ENCODE measurements at places on chromosomes 6 and 20. TPM values are rescaled to one million over a fixed set of nuclear protein-coding genes. Genes with fewer than 3 reads are reported as not detected.
A peak's percentile ranks its signal among the peaks of the same experiment; 100 is the strongest.

The ENPP4 gene
- 2.9 TPM for total RNA-seq

The ASCC3 gene
- total RNA-seq, result 63.8 TPM

The BFSP1 gene
- total RNA-seq, result 8.6 TPM

The BEND3 gene
- 72.1 TPM for total RNA-seq

The SLC16A10 gene
- 9.3 TPM for total RNA-seq

The EBF4 gene
- total RNA-seq, result 4.3 TPM

The ZNF334 gene
- total RNA-seq, result 17.2 TPM

The TP53TG5 gene
- not detected for total RNA-seq

DNA sequence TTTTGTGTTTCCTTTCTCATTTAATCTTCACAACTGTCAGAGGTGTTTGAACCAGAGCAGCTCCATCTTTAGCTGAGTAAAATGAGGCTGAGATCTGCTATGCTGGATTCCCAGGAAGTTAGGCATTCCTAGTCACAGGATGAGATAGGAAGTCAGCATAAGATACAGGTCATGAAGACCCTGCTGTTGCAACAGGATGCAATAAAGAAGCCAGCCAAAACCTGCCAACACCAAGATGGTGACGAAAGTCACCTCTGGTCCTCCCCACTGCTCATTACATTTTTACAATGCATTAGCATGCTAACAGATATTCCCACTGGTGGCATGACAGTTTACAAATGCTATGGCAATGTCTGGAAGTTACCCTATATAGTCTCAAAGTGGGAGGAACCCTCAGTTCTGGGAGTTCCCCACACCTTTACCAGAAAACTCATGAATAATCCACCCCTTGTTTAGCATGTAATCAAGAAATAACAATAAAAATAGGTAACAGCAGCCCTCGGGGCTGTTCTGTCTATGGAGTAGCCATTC lies 262.2 kb upstream of the FERMT1 start:
- H3K4me3 ChIP-seq, result no peak overlapping the region
- no peaks in the 10 kb centered on the region for H3K27me3 ChIP-seq
- H3K27ac ChIP-seq, result no peak overlapping the region

DNA sequence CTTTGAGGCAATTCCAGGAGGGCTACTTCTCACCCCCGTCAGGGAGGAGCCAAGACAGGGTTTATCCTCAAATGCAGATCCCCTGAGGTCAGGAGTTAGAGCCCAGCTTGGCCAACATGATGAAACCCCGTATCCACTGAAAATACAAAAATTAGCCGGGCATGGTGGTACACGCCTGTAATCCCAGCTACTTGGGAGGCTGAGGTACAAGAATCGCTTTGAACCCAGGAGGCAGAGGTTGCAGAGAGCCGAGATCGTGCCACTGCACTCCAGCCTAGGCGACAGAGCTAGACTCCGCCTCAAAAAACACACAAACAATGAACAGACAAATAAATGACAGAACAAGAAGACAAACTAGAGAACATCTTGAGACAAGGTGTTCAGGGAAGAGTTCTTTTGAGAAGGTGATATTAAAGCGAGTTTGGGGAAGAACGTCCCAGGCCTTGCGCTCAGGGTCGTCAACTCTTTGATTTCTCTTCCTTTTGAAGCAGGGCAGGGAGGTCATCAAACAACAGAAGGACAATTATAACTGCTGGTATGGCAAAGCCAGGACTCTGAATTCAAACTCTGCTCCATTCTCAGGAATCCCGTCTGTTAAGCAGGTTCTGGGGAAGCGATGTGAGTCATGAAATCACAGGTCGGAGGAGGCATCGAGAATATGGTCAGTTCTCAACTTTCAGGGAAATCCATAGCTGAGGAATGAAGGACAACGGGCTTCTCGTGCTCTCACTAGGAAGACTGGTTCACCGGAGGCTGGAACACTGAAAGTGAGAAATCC lies 1.4 kb upstream of the RALY start:
- H3K27me3 ChIP-seq, result no peaks in the 10 kb centered on the region
- no peak for DNase-seq
- peak overlapping the region; percentile 24 for H3K27ac ChIP-seq
- peaks cover 2% of the 10 kb centered on the region for H3K36me3 ChIP-seq

DNA sequence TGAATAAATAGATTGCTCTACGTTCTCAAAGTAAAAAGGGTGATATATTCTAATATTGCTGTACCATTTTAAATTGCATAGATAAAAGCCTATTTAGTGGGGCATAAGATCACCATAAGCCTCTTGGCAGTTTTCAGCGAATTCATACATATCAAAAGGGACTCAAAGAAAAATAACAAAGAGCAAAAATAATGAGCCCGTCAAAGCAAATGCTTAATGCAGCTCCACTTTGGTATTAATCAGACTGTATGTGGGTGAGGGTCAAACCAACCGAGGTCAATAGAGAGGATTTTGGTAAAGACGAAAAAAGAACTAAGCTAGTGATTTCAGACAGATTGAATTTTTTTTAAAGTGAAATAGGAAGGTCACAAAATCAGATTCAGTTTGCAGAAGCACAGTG lies 598.8 kb downstream of the GRIK2 start:
- no peaks in the 10 kb centered on the region for H3K36me3 ChIP-seq
- DNase-seq, result no peak
- H3K27me3 ChIP-seq, result no peaks in the 10 kb centered on the region
- no peak overlapping the region for H3K4me3 ChIP-seq
- H3K27ac ChIP-seq, result no peak overlapping the region

GRCh38 chr6:156953479-156954146 lies 176.4 kb downstream of the ARID1B start:
- no peaks in the 10 kb centered on the region for H3K36me3 ChIP-seq
- peaks cover 15% of the 10 kb centered on the region for H3K4me1 ChIP-seq
- no peak for DNase-seq
- H3K4me3 ChIP-seq, result no peak overlapping the region
- H3K27me3 ChIP-seq, result no peaks in the 10 kb centered on the region

- no peaks in the 10 kb centered on the region for H3K27me3 ChIP-seq
- H3K36me3 ChIP-seq, result no peaks in the 10 kb centered on the region
- no peak overlapping the region for H3K4me3 ChIP-seq
- no peak for DNase-seq
These were observed 23.2 kb upstream of the ELOVL2 start for GRCh38 chr6:11067348-11067747.

DNA sequence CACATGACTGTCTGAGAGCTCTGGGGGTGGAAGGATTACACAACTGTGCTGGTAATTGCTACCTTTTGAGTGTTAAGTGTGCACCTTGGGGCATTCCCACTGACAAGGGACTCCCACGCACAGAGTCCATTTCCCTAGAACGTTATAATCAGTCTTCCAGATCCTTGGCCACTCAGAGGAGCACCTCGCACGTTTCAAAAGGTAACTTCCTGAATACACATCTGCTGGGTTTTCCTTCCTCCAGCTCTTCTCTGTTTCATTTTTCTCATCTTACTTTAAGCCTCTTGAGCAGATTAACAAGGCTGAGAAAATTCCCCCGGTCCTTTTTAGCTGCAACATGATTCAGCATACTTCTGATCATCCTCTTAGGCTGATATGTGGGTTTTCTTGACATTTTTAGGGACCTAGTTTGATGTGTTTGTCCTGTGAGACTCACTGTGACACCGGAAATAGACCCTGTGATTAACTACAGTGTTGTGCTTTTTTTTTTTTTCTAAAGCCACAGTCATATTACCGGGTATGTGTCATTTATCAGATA lies 98.4 kb upstream of the DUSP22 start:
- no peaks in the 10 kb centered on the region for H3K4me1 ChIP-seq
- no peak for DNase-seq
- H3K27me3 ChIP-seq, result no peaks in the 10 kb centered on the region
- no peaks in the 10 kb centered on the region for H3K36me3 ChIP-seq
- no peak overlapping the region for H3K27ac ChIP-seq
- H3K4me3 ChIP-seq, result no peak overlapping the region

DNA sequence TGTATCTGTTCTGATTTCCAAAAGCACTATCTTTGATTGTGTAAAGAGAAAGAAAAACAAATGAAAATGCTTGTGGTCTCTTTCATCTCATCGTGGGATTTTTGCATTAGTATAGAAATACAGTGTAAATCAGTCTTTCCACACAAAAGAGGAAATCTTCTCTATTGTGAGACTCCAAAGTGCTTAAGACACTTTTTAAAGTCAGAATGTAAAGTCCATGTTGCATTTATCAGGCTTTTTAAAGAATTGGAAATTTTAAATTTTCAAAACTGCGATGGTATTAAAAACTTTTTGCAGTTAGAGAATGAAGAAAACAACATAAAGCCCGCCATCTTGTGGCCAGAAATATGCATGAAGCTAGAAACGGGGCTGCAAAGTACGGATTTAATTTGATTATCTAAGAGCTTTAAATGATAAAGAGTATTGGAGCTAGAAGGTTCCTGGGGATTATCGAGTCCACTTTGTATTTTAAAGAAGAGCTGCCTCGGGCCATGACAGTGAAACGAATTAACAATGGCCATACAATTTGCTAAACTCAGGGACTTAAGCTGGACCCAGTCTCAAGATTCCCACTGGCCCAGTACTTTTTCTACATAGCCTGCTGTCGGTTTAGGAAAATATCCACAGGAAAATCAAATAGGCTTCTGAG lies 339.6 kb downstream of the ARHGAP18 start:
- H3K27me3 ChIP-seq, result no peaks in the 10 kb centered on the region
- H3K36me3 ChIP-seq, result no peaks in the 10 kb centered on the region
- no peak overlapping the region for H3K27ac ChIP-seq
- DNase-seq, result peak; percentile 30
- H3K4me1 ChIP-seq, result no peaks in the 10 kb centered on the region
- H3K4me3 ChIP-seq, result no peak overlapping the region

DNA sequence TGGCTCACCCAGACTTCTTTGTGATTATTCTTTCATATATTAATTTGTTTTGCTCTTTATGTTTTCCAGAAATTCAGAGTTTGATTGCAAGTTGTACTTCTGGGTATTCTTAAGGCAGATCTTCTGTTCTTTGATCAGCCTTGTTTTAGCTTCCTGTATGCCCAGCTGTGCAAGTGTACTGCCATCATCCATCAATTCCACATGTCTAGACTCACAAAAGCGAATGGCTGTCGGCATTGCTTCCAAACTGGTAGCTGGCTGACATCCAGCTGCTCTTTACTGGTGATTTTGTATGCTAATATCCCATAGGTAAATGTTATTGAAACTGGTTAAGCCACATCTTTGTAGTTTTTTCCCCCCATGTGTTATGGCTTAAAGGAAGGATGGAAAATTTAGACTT lies 1084.8 kb upstream of the CITED2 start:
- H3K4me1 ChIP-seq, result no peaks in the 10 kb centered on the region
- H3K27ac ChIP-seq, result no peak overlapping the region
- H3K36me3 ChIP-seq, result no peaks in the 10 kb centered on the region

GRCh38 chr6:5261545-5262109 lies 314 bp downstream of the FARS2 start:
- peaks cover 12% of the 10 kb centered on the region for H3K36me3 ChIP-seq
- peak overlapping the region; percentile 98 for H3K4me3 ChIP-seq

- H3K27me3 ChIP-seq, result no peaks in the 10 kb centered on the region
- no peak overlapping the region for H3K27ac ChIP-seq
- H3K4me3 ChIP-seq, result no peak overlapping the region
- H3K36me3 ChIP-seq, result peaks cover 68% of the 10 kb centered on the region
- no peaks in the 10 kb centered on the region for H3K4me1 ChIP-seq
- no peak for DNase-seq
These were observed 50.9 kb downstream of the RPRD1B start for GRCh38 chr20:38084425-38084951.

DNA sequence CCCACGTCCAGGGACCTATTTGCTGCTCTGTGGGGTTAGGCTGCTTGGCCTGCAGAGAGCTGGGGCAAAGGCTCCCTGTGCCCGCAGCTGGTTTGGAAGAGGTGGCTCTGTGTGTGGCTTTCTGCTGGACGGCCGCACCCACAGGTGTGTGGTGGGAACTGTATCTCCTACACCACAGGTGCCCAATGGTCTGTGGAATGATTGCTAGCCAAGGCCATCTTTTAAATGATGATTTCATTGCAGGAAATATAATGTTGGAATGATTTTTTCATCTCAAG lies 178.4 kb downstream of the DLL1 start:
- H3K27me3 ChIP-seq, result no peaks in the 10 kb centered on the region
- no peaks in the 10 kb centered on the region for H3K4me1 ChIP-seq
- H3K27ac ChIP-seq, result no peak overlapping the region
- no peak overlapping the region for H3K4me3 ChIP-seq
- no peaks in the 10 kb centered on the region for H3K36me3 ChIP-seq

GRCh38 chr6:127812985-127813698 lies 87.7 kb downstream of the THEMIS start:
- H3K4me3 ChIP-seq, result no peak overlapping the region
- no peaks in the 10 kb centered on the region for H3K27me3 ChIP-seq
- H3K4me1 ChIP-seq, result no peaks in the 10 kb centered on the region
- no peak for DNase-seq
- H3K36me3 ChIP-seq, result no peaks in the 10 kb centered on the region
- H3K27ac ChIP-seq, result no peak overlapping the region

- no peak for DNase-seq
- H3K4me1 ChIP-seq, result peaks cover 11% of the 10 kb centered on the region
- H3K36me3 ChIP-seq, result peaks cover 2% of the 10 kb centered on the region
- peak overlapping the region; percentile 7 for H3K4me3 ChIP-seq
- H3K27me3 ChIP-seq, result no peaks in the 10 kb centered on the region
These were observed 4.8 kb upstream of the ZNF217 start for GRCh38 chr20:53598140-53599043.

DNA sequence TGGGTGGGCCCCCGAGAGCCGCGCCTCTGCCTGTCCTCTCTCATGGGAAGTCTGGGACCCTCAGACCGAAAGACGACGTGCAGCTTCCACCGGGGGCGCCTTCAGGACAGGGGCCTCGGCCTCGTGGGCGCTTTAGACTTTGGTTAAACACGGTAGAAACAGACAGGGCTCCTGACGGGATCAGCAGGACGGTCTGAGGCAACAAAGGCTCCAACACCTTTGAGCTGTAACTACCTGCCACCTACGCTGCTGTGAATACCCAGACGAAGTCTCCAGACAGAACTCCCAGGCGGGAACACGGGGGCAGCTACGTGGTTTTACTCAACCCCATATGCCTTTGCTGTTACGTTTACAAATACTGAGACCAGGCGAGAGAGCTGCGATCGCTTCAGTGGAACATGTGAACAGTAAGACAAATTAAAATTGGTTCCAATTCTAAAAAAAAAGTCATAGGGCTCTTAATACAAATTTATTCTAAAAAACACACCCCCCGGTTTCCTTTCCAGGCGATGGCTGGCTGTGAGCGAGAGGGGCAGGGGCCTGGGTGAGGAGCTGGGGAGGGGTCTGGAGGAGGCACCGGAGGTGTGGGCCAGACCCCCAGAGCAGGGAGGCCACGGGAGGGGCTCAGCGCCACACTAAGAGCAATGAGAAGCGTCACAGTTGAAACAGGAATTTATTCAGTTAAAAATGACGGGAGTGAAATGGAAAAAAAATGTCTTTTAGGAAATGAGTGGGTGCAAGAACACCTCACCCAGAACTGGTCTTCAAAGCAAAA lies 453.2 kb downstream of the QKI start:
- H3K4me3 ChIP-seq, result no peak overlapping the region
- no peak overlapping the region for H3K27ac ChIP-seq
- peak; percentile 60 for DNase-seq
- no peaks in the 10 kb centered on the region for H3K27me3 ChIP-seq

DNA sequence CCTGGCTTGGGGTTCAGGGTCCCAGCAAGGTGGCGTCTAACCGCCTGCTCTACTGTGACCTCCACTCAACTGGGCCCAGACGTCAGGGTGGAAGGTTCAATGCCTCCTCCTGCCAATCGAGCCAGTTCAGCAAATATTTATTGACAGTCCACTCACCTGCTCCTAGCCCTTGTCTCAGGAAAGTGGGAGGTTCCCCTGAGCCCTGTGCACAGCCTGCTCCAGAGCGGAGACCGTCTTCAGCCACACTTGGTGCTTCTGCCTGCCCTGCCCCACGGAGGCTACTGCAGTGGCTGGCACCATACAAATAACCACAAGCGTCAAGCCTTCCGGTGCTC lies 6.1 kb downstream of the CCDC167 start:
- H3K27me3 ChIP-seq, result no peaks in the 10 kb centered on the region
- DNase-seq, result no peak
- H3K27ac ChIP-seq, result no peak overlapping the region
- H3K4me1 ChIP-seq, result peaks cover 5% of the 10 kb centered on the region
